GM12878 (cell line): ENCODE measurements at places on chromosomes 6 and 20. TPM values are rescaled to one million over a fixed set of nuclear protein-coding genes. Genes with fewer than 3 reads are reported as not detected.

- H3K27ac ChIP-seq = no peak overlapping the region
- H3K4me1 ChIP-seq = no peaks in the 10 kb centered on the region
- H3K36me3 ChIP-seq = no peaks in the 10 kb centered on the region
- no peak overlapping the region for H3K4me3 ChIP-seq
- DNase-seq = no peak
Observed at GRCh38 chr20:50969435-50969834, 10.8 kb downstream of the MOCS3 start.

- H3K36me3 ChIP-seq = peaks cover 10% of the 10 kb centered on the region; the same call in 1 of the 2 replicates
- H3K27me3 ChIP-seq = no peaks in the 10 kb centered on the region
- no peak overlapping the region for H3K27ac ChIP-seq
- H3K4me3 ChIP-seq = no peak overlapping the region
- no peak for DNase-seq
Observed at GRCh38 chr20:63704749-63705117, 3.0 kb downstream of the ARFRP1 start.

TMEM200A gene
- 8.6 and 9.2 TPM in 2 replicates for polyA plus RNA-seq

SRSF12 gene
- 0.48 TPM in 1 of 2 replicates, not detected in the other for polyA plus RNA-seq

RNF217 gene
- polyA plus RNA-seq = not detected in 2 replicates

GRCh38 chr6:55696501-55696900 is 117.5 kb upstream of the HMGCLL1 start:
- H3K27ac ChIP-seq = no peak overlapping the region
- no peak for DNase-seq
- H3K4me3 ChIP-seq = no peak overlapping the region
- no peaks in the 10 kb centered on the region for H3K36me3 ChIP-seq
